Fibroblast of villous mesenchyme (primary cell): ENCODE measurements at places on chromosomes 3 and 15.

- DNase-seq: no peak
Observed at GRCh38 chr3:186169379-186169778, 60.5 kb upstream of the ETV5 start.

GRCh38 chr3:8345398-8345797 lies 156.2 kb upstream of the LMCD1 start:
- no peak for DNase-seq

- DNase-seq: no peak
Observed at GRCh38 chr15:67992834-67993233, 61.3 kb upstream of the PIAS1 start.

DNA sequence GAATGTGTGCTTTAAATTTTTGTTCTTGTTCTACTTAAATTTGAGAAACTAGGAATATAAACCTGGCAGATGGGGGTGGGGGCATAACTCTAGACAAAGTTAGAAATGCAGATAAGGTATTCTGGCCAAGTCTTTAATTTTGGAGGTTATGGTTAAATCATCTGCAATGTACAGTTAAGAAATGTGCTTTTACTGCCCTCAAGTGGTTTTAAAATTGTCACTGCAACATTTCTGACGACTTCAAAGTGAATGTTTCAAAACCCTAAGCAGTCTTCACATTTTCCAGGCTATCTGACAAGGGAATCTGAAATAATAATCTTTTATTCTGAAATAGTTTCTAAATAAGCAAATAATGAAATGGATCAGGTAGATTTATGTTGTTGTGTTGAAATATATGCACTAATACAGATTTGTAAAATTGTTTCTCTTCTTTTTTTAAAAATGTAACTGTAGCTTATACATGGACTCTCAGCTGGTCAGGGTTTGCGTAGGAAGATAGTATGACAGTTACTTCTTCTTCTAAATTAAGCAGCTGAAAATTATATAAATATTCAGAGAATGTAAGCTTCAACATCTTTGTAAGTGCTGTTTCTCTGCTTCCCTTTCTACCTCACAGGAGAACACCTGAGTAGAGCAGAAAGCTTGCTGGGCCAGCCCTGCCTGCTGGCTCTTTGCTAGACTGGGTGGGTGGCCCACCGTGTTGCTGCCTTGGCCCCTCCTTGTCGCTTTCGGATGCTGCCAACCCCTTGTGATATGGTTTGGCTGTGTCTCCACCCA lies 45.0 kb downstream of the SUCNR1 start:
- peak; percentile 82 for DNase-seq

GRCh38 chr3:30754426-30754825 lies 140.0 kb downstream of the GADL1 start:
- DNase-seq: peak; percentile 52

- peak; percentile 36 for DNase-seq
Observed at GRCh38 chr15:90101130-90101968, 919 bp downstream of the IDH2 start.

GRCh38 chr3:27326202-27326601 lies 43.0 kb downstream of the NEK10 start:
- no peak for DNase-seq

- DNase-seq: no peak
Observed at GRCh38 chr3:37668818-37669610, 192.7 kb upstream of the CTDSPL start.

DNA sequence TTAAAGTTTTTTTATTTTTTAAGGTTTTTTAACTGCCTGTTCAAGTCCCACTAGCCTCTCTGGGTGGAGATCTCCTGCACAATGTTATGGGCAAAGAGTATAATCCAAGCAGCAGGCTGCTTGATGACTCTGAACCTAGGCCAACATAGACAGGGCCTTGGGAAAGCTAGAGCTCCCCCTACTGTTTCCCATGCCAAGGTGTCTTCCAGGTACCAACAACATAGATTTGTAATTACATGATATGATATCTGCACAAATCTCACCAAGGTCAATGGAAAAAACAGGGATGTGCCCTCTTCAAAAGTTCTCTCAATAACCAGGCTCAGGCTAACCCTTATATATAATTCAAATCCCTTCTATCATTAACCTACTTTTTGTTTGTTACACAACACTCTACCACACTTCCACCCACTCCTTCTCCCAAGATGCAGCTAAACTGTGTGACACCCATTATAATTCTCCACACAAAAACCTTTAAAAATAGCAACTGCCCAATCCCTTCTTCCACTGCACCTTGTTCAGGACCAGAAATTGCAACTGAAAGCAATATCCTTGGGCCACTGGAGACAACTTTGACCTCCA lies 43.8 kb downstream of the RBM15B start:
- peak; percentile 61 for DNase-seq
